Lower lobe of right lung (tissue), 2 donors: ENCODE measurements at places on chromosomes 1 and 21. TPM values are rescaled to one million over a fixed set of nuclear protein-coding genes. Genes with fewer than 3 reads are reported as not detected.

DNA sequence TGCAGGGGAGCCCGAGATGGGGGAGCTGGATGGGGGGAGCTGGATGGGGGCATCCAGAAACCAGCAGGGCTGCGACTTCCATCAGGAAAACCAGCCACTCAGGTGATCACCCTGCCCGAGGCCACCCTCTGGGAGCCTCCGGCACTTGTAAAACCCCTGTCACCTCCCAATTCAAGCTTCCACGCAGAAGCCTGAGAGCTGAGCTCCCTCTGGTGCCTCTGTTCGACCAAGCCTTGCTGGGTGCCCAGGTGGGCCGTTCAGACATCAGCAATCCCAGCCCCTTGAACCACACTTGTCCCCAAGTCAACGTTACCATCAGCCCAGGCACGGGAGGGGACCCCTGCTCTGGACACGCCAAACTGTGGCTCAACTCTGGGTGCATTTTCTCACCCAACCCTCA lies 59.6 kb downstream of the MEGF6 start:
- no peak overlapping the region for H3K27ac ChIP-seq
- no peak overlapping the region for H3K4me3 ChIP-seq
- H3K4me1 ChIP-seq: peaks cover 21% of the 10 kb centered on the region

GRCh38 chr1:24351247-24351646 lies 32.1 kb downstream of the GRHL3 start:
- H3K4me1 ChIP-seq: no peaks in the 10 kb centered on the region
- no peaks in the 10 kb centered on the region for H3K36me3 ChIP-seq
- no peak for DNase-seq
- no peak overlapping the region for H3K27ac ChIP-seq
- H3K27me3 ChIP-seq: no peaks in the 10 kb centered on the region
- no peak overlapping the region for H3K4me3 ChIP-seq

- H3K36me3 ChIP-seq: no peaks in the 10 kb centered on the region
- no peak overlapping the region for H3K4me3 ChIP-seq
- H3K4me1 ChIP-seq: peaks cover 8% of the 10 kb centered on the region
- no peak overlapping the region for H3K27ac ChIP-seq
- H3K27me3 ChIP-seq: no peaks in the 10 kb centered on the region
Observed at GRCh38 chr1:228185641-228185965, 20.0 kb downstream of the IBA57 start.

DNA sequence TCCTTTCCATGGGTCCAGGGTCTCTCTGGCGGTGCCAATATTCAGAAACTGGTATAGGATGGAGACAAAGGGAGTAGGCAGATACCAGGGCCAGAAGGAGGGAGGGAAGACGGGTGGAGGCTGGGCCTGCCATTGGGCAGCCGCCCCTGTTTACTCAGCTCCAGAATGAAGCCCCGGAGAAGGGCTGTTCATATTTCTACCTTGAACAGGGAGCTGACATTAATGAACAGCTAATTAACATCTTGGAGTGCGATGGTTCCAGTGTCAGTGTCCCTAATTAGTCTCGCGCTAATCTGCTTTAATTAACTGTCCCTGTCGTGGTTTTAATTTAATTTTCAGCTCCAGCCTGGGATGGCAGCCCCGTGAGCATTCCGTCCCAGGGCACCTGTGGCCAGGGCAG lies 113.8 kb downstream of the EPHB2 start:
- no peak overlapping the region for H3K27ac ChIP-seq
- no peak for DNase-seq
- H3K27me3 ChIP-seq: no peaks in the 10 kb centered on the region
- no peaks in the 10 kb centered on the region for H3K36me3 ChIP-seq
- peaks cover 19% of the 10 kb centered on the region for H3K4me1 ChIP-seq

- H3K36me3 ChIP-seq: no peaks in the 10 kb centered on the region
- H3K27ac ChIP-seq: no peak overlapping the region
- no peaks in the 10 kb centered on the region for H3K27me3 ChIP-seq
- no peak for DNase-seq
- H3K4me3 ChIP-seq: no peak overlapping the region
Observed at GRCh38 chr1:185058876-185059275, 13.5 kb downstream of the RNF2 start.

- no peaks in the 10 kb centered on the region for H3K27me3 ChIP-seq
- no peak for DNase-seq
- H3K36me3 ChIP-seq: no peaks in the 10 kb centered on the region
- H3K4me3 ChIP-seq: no peak overlapping the region
Observed at GRCh38 chr1:101965341-101965740, 31.4 kb downstream of the OLFM3 start.

GRCh38 chr1:30790850-30791778 lies 33.5 kb upstream of the LAPTM5 start:
- peaks cover 7% of the 10 kb centered on the region for H3K4me1 ChIP-seq
- no peak for DNase-seq
- H3K4me3 ChIP-seq: no peak overlapping the region
- no peaks in the 10 kb centered on the region for H3K36me3 ChIP-seq

- DNase-seq: no peak
- no peaks in the 10 kb centered on the region for H3K27me3 ChIP-seq
- no peak overlapping the region for H3K4me3 ChIP-seq
- H3K27ac ChIP-seq: no peak overlapping the region
Observed at GRCh38 chr1:11080931-11081330, 18.7 kb downstream of the EXOSC10 start.

- H3K36me3 ChIP-seq: no peaks in the 10 kb centered on the region
- no peaks in the 10 kb centered on the region for H3K4me1 ChIP-seq
- H3K4me3 ChIP-seq: no peak overlapping the region
Observed at GRCh38 chr1:224894915-224895314, 34.6 kb upstream of the DNAH14 start.

CASQ1 gene
- total RNA-seq: 0.27 TPM

IGFN1 gene
- 0.18 TPM for total RNA-seq

FCER1G gene
- 283 TPM for total RNA-seq

CFHR5 gene
- not detected for total RNA-seq
